Lung microvascular endothelial cell (primary cell): ENCODE measurements at places on chromosomes 4 and X. TPM values are rescaled to one million over a fixed set of nuclear protein-coding genes. Genes with fewer than 3 reads are reported as not detected.

DNA sequence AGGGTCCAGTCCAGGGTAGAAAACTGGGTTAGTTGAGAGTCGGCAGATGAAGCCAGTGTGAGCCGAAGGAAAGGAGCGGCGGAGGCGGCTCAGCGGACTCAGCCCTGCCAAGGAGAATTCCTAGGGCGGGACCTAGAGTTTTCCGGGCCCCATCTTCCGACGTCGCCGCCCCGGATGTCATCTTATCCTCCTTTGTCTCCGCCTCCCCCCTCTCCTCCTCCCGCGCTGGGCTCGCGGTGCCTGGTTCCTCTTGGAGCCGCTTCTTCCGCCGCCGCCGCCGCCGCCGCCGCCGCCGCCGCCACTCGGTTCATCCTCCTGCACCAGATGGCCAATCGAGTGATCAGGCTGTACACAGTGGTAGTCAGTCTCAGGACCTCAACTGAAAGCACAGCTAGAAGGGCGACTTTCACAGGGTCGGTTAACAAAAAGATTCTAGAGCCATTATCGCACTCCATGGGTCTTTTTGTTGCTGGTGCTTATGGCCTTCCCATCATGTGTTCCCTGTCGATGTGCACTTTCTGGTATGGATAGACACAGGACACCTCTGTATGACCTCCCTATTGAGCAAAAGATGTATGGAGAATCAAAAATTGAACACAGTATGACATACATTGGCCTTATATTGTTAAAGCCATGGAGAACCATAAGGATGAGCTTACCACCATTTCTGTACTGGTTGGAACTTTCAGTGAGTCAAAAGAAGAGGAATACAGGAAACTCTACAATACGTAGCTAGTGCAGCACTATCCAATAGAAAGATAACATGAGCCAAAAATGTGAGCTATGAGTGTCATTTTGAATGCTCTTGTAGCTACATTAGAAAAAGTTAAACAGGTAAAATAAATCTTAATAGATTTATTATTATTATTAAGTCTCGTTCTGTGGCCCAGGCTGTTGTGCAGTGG lies 32.4 kb upstream of the THOC2 start:
- DNase-seq, result peak; percentile 54

GRCh38 chr4:147984065-147984777 lies 252.3 kb downstream of the ARHGAP10 start:
- peak; percentile 78 for DNase-seq

GRCh38 chr4:687971-688853 lies 739 bp downstream of the SLC49A3 start:
- no peak for DNase-seq

- no peak for DNase-seq
Observed at GRCh38 chr4:10703156-10703555, 18.6 kb upstream of the CLNK start.

Gene EXOC1L
- not detected in 2 replicates for total RNA-seq
